ENCODE measurements at places on chromosomes 12 and 14. TPM values are rescaled to one million over a fixed set of nuclear protein-coding genes. Genes with fewer than 3 reads are reported as not detected.

GPR162 gene
- total RNA-seq: 13.7 TPM

POTEM gene
- total RNA-seq: not detected

FRS2 gene
- 15.5 TPM for total RNA-seq

ASIC1 gene
- total RNA-seq: 0.55 TPM

B4GALNT1 gene
- 0.35 TPM for total RNA-seq

GPRC5D gene
- total RNA-seq: not detected

CLEC9A gene
- total RNA-seq: not detected

LTBR gene
- total RNA-seq: 102 TPM

NTS gene
- total RNA-seq: not detected

ARHGEF40 gene
- total RNA-seq: 2.6 TPM

OR11H6 gene
- total RNA-seq: not detected
